GM04504 (cell line): ENCODE measurements at places on chromosomes 12 and 14.

GRCh38 chr14:20428802-20429201, 7.2 kb downstream of the KLHL33 start:
- no peak for DNase-seq

DNA sequence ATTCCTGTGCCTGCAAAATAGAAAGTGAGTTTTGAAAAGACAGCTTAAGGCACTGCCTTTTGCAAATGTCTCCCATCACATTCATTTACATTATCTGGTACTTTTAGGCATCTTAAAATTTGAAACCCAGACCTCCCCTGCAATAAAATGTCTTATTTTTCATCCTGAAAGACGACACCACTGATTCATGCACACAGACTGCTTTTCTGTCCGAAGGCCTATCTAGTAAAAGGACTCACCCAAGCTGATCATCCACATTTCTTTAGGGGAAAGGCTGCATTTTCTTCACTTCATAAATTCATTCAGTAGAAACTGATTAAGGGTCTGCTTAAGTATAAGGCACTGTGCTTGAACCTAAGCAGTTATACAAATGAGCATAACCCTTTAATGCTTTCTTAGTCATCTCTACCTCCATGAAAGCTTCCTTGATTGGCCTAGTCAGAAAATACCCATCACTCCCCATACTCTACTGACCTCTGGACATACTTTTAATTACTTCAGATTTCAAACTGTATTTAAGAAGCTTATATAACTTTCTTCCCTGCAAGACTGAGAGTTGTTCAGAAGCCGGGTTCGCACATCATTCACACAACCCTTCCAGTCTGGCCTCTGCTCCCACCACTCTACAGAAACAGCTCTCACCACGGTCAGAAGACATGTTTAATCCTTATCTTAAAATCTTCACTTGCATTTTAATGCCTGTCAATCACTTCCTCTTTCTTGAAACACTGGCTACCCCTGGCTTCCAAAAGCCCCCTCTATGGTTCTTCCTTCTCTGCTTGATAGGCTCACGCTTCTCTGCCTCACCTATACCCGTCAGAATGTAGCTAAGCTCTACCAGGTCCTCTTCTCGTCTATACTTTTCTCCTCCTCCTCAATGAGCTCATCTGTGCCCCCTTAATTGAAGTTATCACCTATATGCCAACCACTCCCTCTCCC, 288.6 kb downstream of the MED13L start:
- no peak for DNase-seq

DNA sequence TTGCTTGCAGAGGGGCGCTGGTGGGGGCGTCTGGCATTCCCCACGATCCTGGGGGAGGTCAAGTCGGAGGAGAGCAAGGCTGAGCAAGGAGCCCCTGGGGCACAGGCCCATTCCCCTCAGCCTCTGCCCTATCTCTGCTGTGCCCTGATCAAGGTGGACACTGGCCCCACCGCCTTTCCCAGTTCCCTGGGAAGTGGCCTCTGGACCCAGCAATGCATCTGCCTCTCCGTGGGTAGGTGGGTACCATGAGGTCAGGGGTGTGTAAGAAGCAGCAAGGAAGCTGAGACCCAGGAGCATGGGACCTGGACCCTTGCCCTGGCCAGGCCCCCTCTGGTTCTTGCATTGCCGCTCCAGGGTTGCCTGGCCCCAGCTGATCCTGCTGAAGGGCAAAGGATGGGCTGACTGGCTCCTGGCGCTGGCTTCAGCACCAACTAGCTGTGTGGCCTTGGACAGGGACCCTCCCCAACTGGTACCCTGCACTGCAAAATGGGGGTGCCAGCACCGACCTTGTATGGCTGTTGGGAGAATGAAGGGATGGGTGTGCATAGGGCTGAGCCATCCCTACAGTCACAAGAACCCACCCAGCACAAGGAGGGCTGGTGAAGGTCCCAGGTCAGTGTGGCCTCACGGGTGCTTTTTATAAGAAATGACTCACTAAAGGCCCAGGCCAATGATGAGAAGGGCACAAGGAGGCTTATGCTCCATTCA, 19.6 kb downstream of the SLC25A29 start:
- DNase-seq: no peak

DNA sequence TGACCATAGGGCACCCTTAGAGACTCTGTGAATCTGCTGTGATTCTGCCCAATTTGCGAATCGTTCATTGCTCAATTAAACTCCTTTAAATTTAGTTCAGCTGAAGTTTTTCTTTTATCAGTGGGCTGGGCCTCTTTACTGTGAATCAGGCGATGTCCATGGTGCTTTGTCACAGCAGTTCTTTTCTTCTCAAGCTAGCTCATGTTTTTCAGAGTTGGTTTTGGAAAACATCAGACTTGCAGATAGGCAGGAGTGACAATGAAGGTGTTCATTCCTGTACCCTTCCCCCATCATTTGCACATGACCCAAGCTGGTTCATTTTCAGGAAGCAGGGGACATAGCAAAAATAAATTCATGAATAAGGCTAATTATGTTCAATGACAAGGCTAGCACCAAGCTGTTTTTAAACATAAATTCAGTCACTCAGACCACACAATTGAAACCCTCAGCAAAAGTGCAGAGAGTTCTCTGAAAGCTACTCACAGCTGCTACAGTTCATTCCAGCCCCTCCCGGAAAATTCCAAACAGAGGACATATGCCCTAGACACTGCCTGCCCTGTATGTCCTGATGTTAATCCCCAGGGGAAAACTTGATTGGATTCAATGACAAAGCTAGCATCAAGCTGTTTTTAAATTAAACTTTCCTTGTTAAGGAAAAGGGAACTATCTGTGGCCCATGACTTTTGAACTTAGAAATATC, 383.3 kb downstream of the C12orf75 start:
- no peak for DNase-seq

DNA sequence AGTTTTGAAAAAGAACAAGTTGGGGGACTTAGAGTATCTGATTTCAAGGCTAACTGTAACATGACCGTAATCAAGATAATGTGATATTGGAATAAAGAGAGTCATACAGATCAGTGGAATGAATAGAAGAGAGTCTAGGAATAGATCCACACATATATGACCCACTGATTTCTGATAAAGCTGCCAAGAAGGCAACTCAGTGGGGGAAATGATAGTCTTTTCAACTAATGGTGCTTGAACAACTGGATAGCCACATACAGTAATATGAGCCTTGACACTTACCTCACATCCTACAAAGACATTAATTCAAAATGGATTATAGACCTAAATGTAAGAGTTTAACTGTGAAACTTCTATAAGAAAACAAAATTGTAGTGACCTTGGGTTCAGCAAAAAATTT, 3.8 kb downstream of the PRKCH start:
- no peak for DNase-seq

- DNase-seq: no peak
Measured at GRCh38 chr14:39268393-39268792, 34.7 kb downstream of the MIA2 start.

- no peak for DNase-seq
Measured at GRCh38 chr12:1499351-1499750, 95.0 kb downstream of the FBXL14 start.

GRCh38 chr14:24136684-24137528, 912 bp downstream of the PSME1 start:
- DNase-seq: no peak

GRCh38 chr12:92332552-92332951, 186.9 kb upstream of the BTG1 start:
- DNase-seq: no peak

DNA sequence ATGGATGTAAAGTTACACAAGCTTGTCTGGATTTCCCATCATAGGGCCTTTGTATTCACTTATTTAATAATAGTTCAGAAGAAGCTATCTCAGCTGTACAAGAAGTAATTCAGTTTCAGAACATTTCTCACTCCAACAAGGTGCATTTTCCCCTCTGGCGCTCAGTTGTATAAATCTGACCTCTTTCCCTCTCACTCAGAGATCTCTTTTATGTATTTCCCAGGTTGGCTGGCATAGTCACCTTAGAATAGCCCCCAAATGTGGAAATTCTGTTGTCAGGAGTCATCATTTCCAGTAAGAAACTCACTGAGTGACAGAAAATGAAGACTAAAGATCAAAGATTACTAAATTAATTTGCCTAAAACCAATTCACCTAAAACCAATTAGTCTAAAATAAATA, 11.2 kb downstream of the AJUBA start:
- DNase-seq: no peak

GRCh38 chr12:50568338-50569091, 63.7 kb downstream of the DIP2B start:
- no peak for DNase-seq

- DNase-seq: no peak
Measured at GRCh38 chr12:104222976-104223375, 7.4 kb downstream of the TXNRD1 start.

- no peak for DNase-seq
Measured at GRCh38 chr12:131845121-131845520, 16.9 kb downstream of the MMP17 start.

DNA sequence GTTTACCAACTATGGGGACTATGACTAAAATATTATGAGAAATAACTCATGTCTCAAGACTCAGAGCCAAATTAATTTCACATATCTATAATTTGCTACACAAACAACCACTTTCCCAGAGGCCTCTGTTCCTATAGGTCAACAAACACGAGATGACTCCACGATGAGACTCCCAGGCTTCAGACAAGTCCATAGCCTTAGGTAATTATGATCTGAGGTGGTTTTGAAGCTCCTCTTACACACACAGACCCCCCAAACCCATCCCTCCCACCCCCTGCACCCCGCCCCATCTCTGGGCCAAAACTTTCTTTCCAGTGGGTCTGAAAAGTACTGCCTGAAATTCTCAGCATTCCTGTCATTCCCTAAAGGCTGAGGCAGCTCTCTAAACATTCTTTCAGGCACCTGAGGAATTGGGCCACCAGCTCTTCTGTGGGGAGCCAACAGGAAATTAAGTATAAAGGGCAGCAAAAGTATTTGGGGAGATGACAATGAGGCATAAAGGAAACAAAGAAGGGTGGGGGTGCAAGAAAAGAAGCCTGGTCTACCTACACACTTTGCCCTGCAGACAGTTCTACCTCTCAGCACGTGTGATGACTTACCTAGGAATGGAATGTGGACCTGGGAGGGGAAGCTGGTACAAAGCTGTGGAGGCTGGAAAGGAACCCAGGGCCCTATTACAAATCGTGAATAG, 143.6 kb downstream of the PAWR start:
- peak; percentile 52 for DNase-seq

GRCh38 chr12:46259071-46259470, 9.8 kb downstream of the SLC38A1 start:
- DNase-seq: no peak

DNA sequence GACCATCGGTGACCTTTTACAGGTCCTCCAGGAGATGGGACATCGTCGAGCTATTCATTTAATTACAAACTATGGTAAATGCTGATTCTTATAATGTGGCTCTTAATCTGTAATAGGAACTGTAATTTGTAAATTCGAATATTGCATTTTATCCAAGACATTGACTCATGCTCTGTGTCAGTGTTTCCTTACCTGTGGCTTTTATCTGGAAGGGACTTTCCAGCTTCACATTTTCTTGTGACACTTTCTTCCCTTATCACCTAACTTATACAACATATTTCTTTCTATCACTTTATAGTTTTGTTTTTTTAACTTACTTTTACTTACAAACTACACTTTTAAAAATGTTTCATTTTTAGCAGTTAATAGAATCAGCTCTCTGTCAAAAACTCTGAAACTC, 14.8 kb downstream of the IRAK3 start:
- DNase-seq: no peak

DNA sequence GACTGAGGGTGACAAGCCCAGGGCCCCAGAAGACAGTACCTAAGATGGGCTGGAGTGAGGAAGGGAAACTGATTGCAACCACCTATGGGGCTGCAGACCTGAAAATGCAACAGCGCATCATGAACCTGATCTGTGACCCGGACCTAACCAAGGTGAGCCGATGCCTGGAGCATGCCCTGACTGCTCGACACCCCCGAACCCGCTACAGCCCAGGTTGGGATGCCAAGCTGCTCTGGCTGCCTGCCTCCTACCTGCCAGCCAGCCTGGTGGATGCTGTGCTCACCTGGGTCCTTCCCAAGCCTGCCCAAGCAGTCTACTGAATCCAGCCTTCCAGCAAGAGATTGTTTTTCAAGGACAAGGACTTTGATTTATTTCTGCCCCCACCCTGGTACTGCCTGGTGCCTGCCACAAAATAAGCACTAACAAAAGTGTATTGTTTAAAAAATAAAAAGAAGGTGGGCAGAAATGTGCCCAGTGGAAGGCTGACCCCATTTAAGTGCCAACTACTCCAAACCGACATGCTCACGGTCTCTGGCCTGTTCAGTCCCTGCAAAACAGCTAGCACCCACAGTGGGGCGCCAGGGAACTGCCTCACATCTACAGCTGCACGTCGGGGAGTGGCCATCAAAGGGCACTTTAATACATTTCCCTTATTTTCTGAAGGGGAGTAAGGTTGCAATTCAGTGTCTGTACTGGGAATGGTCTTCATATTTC, 4.2 kb downstream of the RDH5 start:
- DNase-seq: no peak

- DNase-seq: no peak
Measured at GRCh38 chr12:124727264-124727800, 136.3 kb downstream of the SCARB1 start.

DNA sequence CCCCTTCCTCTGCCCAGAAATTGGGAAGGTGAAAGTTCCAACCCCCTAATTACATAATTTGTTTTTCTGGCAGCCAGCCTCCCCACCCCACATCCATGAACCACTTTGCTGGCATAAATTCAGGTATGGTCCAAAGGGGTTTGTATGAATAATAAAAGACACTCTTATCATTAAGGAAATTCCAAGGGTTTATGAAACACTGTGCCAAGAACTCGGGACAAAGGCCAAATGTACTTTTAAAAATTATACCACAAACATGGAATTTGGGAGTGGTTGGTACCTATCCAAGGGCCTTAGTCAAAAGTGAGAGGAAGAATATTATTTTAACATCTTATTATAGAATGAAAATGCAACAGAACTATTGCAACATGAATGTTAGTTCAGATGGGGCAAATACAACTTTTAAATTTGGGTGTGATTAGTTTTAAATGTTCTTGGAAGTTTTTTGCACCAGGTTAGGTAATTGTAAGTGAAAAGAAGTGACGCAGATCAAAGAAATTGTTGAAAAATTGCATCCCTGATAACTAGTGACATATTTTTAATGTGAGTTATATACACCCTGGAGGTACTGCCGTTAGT, 217.8 kb downstream of the TMEM117 start:
- DNase-seq: peak; percentile 12

DNA sequence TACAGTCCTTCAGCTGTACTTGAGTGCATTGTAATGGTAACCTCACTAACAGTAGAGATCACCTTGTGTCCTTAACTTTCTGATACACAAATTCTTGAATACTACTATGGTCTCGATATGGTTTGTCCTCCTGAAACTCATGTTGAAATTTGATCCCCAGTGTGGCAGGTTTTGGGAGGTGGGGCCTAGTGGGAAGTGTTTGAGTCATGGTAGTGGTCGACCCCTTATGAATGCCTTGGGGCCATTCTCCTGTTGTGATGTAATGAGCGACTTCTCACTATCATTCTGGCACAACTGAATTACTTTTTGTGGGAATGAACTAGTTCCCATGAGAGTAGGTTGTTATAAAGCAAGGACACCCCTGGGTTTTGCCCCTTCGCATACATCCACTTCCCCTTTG, 52.3 kb downstream of the IPO8 start:
- no peak for DNase-seq
